ENCODE measurements at places on chromosomes 3 and 15.

- no peak for DNase-seq
Observed at GRCh38 chr3:51706788-51707731, at the start of gene GRM2. Gene GRM2 (plus strand): TSS chr3:51707068. CDS start chr3:51708984, 1,916 bp downstream.

DNA sequence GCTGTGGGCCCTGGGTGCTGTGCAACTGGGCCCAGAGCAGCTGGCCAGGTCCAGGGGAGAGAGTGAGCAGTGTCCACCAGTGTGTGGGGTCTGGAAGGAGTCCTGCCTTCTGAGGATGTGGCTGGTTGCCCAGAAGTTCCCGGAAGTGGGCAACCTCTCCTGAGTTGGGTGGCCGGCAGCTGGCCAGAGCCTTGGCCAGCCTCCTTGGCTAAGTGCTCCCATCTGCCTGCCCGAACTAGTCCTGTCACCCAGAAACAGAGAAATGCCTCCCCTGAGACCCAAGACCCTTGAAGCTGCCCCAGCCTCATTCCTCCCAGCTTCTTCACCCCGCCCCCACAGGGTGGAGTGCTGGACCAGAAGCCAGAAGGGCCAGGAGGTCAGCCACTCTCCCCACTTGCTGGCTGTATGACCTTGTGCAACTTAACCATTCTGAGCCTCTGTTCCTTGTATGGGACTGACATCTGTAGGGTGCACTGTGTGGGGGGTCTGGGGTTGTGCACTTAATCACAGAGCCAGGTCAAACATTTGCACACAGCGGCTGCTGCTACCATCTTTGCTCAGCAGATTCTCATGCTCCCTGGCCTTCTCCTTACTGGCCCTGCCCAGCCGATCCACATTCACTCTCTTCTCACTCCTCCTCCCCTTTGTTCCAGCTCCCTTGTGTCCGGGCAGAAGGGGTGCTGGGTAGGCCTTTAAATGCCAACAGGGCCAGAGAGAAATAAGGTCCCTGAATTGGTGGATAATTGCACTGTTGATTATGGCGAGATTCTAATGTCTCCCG, 7.5 kb upstream of the ALAS1 start:
- no peak for DNase-seq

GRCh38 chr3:157832588-157832987, 273.6 kb downstream of the SHOX2 start:
- DNase-seq, result no peak

- DNase-seq, result no peak
Observed at GRCh38 chr15:58332676-58333400, 99.0 kb upstream of the LIPC start.

DNA sequence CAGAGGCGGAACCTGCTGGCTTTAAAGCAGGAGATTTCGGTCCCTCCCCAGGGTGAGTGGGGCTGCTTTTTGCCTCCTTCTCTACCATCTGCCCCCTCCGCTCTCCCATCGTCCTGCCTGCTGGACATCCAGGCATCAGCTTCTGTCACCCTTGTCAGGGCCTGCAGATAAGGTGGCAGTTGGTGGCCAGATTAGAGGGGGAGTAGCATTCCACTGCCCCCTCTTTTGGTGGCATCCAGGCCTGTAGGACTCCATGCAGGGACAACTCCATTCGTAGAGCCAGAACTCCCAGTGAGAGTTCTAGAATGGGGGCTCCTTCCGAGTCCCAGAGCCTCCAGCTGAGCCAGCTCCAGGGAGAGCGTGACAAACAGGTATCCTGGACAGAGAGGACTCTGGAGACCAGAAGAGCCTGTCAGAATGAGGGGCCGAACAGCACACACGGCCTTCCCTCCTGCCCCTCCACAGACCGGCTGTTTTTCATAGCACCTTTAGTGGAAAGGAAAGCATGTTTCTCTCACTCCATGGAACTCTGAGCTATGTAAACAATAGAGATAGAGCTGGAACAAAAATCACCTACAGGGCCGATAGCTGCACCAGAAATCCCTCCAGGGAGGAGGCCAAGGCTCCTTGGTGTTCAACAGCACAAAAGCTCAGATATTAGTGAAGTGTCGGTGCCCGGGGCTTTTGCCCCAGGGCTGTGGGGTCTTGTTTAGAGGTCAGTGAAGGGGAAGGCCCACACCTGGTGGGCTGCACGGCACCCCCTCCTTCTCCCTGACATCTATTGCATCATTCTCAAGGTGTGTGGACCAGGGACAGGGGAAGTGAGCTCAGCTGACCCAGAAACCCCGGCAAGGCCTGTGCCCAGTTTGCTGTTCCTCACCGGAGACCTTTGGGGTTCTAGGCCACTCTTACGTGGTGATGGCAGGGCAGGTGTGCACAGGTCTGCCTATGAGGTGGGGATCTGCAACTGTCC, 34.2 kb downstream of the MAGEF1 start:
- DNase-seq, result no peak

GRCh38 chr3:46599590-46599989, 12.7 kb upstream of the FAM240A start:
- no peak for DNase-seq

- DNase-seq, result no peak
Observed at GRCh38 chr3:9806137-9806536, 3.9 kb upstream of the TTLL3 start.

- no peak for DNase-seq
Observed at GRCh38 chr3:101942356-101942755, 93.0 kb downstream of the NFKBIZ start.

DNA sequence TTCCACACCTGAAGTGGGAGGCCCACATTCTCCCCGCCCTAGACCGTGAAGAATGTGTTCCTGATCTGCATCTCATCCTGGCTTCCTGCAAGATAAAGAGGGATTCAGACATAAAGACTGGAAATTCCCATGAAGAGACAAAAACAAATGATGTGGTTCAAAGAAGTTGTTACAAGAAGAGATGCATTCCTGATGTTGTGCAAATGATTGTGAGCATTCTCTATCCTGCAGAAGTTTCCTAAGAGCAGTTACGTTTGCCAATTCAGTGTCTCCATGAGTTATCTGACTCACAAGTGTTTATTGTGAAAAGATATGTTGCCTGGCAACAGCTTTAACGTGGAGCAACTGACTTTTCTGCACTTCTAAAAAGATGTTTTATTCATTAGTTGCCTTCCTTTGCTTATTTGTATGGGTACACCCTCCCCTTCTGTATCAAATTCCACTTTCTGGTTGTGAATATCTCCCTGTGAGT, 107.8 kb downstream of the ZIC4 start:
- DNase-seq, result no peak

All from activated CD8-positive, alpha-beta memory T cell treated with anti-CD3 and anti-CD28 coated beads for 1 hour (primary cell).